ENCODE measurements at places on chromosomes 1 and 21.
A peak's percentile ranks its signal among the peaks of the same experiment; 100 is the strongest.

DNA sequence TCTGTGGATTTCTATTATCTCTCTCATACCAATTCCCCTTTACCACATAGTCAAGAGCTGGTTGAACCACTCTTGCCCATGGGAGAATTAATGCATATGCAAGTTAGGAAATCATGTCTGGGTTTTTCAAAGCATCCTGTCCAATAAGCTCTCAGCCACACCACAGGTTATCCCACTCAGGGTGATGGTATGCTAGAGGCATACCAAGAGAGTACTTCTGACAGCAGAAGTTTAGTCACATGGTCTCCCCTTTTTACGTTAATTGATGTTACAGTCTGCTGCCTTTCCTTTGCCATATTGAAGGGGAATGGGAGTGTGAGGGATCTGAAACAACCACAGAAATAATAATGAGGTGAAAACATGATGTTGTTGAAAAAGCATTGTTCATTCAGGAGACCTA is 135.8 kb upstream of the PBX1 start:
- DNase-seq, result no peak

GRCh38 chr1:75733661-75734060 is 9.2 kb downstream of the ACADM start:
- DNase-seq, result no peak

DNA sequence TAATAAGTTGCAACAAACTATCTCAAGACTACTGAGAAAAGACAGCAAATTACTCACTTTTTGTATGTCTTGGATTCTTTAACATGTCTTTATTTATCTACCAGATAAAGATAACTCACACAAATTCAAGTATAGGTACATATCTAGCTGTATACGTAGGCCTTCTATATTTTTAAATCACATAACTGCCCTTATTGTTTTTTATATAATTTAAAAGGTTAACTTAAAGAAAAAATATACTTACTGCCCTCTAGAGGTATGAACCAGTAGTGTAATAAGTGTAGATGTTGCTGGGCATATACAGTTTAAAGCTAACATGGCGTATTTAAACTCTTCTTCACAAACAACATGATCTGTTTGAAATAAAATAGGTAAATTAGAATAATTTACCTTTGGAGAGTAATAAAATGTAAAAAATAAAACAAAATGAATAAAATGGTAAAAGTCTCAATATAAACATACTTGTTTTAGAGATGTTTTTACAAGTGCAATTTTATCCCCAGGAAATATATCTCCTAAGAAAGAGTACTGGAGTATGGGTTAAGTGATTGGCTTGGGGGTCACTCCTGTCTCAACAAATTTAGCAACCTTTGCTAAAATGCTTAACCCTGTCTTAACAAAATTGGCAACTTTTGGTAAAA is 235.2 kb downstream of the KCNT2 start:
- DNase-seq, result no peak

DNA sequence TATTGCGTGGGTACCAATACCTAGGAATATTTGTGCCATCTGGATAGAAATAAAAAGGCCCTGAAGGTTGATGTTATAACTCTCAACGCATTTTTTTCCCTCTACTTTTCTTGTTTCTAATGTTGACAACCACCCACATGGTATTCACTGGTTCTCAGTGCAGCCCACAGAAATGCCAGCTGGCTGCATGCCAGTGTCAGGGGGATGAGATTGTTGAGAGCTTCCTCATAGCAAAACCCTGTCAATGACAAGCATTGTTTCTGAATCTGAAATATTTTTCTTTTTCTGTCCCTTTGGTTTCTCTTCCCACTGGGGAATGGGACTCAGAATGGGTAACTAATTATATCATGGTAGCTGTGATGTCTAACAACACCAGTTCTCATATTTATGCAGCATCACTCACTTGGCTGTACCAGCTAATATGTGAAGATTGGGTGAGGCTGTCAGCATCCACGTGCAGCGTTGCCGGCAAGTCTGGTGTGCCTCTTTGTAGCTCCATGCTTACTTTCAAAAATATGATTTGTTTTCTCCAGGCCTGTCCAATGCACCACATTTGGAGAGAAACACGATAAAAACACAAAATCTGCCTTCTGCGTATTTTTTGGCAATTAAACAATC is 284.6 kb downstream of the PTBP2 start:
- no peak for DNase-seq

DNA sequence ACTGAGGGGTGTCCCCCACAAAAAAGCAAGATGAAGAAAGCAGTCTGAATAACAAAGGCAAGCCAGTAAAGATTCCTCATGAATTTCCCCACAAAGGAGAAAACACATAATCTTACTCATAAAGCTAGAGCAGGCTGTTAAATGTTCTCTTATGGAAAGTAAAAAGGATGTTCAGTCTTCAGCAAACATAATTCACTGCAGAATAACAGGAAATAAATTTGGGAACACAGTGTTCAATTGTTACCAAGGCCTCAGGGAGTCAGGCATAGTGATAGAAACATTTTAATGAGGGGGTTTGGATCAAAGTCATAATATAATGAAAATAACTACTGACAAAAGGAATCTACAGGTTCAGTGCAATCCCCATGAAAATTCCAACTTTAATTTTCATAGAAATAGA is 297.6 kb downstream of the DPYD start:
- no peak for DNase-seq

DNA sequence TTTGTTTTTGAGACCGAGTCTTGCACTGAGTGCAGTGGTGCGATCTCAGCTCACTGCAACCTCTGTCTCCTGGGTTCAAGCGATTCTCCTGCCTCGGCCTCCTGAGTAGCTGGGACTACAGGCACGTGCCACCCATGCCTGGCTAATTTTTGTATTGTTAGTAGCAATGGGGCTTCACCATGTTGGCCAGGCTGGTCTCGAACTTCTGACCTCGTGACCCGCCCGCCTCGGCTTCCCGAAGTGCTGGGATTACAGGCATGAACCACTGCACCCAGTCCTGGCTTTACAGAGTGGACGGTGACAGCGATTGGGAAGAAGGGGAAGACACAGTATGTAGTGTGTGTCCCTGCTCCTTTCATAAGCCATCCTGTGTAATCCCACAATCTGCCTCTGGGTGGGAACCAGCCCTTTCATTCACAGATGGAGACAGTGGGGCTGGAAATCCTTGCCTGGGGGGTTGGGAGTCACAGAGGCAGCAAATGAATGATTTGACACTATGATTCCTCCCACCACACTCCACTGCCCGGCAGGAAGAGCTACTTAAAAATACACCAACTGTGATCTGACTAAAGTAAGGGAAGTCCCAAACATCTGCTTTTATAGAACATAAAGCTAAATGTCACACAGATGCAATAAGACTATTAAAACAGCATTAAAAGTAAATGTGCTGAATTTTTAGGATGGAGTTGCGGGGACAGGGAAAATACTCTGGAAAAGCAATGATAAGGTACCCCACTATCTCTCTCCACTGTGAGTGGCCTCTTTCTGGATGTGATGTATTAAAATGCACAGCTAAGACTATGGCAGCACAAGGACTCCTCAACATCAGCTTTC is 4.5 kb downstream of the PARP1 start:
- no peak for DNase-seq

DNA sequence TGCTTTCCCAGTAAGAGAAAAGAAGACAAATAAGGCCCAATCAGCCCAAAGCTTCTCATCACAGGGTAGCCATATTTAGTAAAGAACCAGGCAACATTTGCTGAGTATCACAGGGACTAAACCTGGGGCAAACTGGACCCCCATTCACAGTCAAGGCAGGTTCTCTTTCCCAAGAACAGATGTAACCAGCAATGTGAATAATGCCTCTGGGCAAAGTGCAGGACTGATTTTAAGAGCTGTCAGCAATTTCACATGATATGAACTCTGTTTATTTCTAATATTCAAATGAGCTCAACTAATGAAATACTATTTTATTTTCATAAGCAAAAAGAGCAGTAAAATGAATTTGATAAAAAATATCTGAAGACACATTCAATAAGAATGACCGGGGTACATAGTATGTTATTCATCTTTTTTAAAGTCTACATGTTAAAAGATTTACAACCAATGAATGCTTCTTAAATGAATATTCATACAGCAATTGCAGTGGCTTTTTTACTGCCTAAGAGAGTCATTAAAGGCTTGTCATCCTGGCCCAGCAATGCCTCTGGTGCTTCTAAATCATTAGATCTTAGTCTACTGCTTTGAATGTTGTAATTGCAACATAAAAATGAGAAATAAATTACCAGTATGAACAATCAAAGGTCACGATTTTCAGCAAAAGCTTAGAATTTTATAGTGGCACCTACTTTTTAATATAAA is 308.8 kb downstream of the SMYD3 start:
- no peak for DNase-seq

- DNase-seq, result peak; percentile 75
Observed at GRCh38 chr1:15764269-15764764, 5.7 kb downstream of the FBLIM1 start.

DNA sequence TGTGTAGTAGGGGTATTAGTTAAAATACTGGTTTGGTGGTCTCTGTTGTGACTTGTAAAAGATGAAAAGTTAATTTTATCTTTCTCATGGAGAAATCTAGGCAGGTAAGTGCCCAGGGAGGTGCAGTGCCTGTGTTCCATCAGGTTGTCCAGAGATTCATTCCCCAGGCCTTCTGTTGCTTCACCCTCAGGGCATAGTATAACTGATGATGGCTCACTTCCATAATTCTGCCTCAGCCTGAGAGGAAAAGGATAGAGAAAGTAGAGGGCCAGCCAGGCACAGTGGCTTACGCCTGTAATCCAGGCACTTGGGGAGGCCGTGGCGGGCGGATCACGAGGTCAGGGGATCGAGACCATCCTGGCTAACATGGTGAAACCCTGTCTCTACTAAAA is 153.9 kb downstream of the FMN2 start:
- no peak for DNase-seq

DNA sequence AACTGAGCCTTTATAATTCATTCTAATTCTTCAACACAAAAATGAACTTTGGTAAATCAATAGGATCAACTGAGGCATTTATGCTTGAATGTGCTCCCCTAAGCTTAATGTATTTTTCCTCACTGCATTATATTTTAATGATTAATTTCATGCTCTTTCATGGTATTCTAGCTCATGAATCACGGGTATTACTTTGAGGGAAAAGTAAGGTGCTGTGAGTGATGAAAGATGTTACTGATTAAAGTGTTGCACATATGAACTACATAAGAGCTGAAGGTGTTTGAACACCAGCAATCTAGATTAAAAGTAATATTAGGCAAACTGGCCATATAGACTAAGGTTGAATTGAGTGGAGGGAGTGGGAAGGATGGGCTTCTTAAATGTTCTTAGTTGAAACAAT is 1.9 kb downstream of the DPYD start:
- DNase-seq, result no peak

- DNase-seq, result no peak
Observed at GRCh38 chr1:117341123-117341522, 26.1 kb upstream of the MAN1A2 start.

DNA sequence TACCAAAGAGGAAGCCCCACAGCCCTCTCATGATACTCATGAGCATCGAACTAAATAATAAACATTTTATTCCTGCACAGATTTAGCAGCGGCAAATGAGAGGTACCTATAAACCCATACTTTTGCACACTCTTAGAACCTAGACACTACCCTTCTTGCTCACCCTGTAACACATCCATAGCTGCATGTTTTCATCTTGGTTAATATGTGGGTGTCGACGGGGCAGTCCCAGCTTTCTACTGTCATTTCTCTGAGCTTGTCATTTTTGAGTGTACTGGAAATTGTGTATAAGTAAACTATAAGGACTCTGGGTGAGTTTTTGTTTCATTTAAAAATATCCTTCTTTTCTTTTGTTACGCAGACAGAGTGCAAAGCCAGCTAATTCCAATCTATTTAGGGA is 25.5 kb downstream of the OVGP1 start:
- no peak for DNase-seq

DNA sequence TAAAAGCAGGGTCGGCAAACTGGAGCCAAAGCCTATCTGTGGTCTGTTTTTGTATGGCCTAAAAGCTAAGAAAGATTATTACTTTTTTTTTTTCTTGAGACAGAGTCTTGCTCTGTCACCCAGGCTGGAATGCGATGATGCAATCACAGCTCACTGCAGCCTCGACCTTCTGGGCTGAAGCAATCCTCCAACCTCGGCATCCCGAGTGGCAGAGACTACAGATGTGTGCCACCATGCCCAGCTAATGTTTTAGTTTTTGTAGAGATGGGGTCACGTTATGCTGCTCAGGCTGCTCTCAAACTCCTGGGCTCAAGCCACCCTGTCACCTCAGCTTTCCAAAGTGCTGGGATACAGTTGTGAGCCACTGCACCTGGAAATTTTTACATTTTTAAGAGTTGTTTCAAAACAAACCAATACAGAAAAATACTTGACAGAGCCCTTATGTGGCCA is 6.5 kb upstream of the GLRX2 start:
- DNase-seq, result peak; percentile 71

DNA sequence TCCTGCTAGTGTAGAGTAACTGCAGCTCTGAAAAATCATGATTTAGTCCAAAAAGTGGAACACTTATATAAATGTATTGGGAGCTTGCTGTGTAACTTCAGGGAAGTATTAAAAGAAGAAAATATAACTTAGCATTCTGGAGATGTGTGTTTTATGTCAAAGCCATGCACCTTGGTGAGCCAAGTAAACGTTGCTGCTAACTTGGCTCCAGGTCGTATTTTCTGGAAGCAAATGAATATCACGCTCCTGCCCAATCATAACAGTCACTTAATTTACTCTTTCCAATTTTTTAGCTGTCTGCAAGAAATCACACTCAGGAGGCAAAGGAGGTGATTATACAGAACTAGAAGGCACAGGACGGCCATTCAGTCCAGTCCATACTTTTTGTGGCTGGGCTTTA is 61.1 kb downstream of the DOP1B start:
- DNase-seq, result no peak

GRCh38 chr1:153789478-153790034 is 14.3 kb downstream of the SLC27A3 start:
- no peak for DNase-seq

DNA sequence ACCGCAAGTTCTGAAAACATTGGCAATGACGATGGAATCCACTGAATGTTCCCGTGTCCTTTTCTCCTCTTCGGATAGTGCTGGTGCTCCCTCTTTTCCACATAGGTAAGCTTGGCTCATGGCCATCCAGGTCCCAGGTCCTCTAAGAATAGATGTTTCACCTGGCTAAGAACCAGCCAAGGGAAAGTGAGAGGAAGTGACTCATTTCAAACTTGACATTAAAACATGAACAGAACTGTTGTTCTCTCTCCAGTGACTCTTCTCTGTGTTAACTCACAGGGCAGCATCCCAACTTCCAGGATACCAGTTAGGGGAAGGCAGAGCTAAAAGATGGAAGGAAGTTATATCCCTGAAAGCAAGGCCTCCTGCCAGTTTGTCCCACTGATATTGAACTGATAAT is 493.8 kb upstream of the CHRM3 start:
- DNase-seq, result no peak

DNA sequence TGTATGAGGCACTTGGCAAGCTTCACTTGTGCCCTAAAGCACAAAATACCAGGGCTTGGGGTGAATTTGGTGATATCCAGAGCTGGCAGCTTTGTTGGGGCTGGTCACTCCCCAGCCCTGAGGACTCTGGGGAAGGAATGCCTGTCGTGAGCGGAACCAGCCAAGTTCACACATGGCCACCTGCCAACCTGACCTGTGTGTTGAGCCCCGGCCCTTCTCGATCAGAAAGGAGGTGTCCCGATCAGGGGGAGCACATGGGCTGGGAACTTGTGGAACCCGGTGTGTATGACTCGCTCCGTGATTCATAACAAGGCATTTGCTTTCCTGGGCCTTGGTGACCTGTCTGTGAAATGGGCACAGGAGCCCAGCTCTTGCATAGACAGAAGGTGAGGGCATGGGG is 43.1 kb downstream of the AGPAT3 start:
- DNase-seq, result no peak

All from large intestine (tissue), 12 donors.